ENCODE measurements at places on chromosomes 3 and 15.

GRCh38 chr3:15148614-15149013 lies 49.7 kb upstream of the RBSN start:
- DNase-seq, result no peak

GRCh38 chr3:49803465-49804140 lies 542 bp downstream of the INKA1 start:
- no peak for DNase-seq

- no peak for DNase-seq
These were observed 239.9 kb upstream of the TTC14 start for GRCh38 chr3:180362081-180362480.

GRCh38 chr3:130732501-130732900 lies 14.1 kb downstream of the PIK3R4 start:
- no peak for DNase-seq

GRCh38 chr3:59866076-59866475 lies 816.3 kb upstream of the CFAP20DC start:
- DNase-seq, result no peak

GRCh38 chr3:153158189-153158588 lies 3.8 kb upstream of the RAP2B start:
- no peak for DNase-seq

Data from activated gamma-delta T cell (primary cell).